ENCODE measurements at places on chromosomes 11 and 22.

GRCh38 chr22:42277988-42278776, 7.7 kb upstream of the TCF20 start:
- no peak for DNase-seq
- H3K27ac ChIP-seq, result no peak overlapping the region
- peaks cover 11% of the 10 kb centered on the region for H3K4me1 ChIP-seq
- H3K27me3 ChIP-seq, result peaks cover 6% of the 10 kb centered on the region
- no peaks in the 10 kb centered on the region for H3K36me3 ChIP-seq
- H3K4me3 ChIP-seq, result no peak overlapping the region

- DNase-seq, result no peak
- no peak overlapping the region for H3K27ac ChIP-seq
Measured at GRCh38 chr11:70537576-70538571, 139.5 kb downstream of the CTTN start.

- no peak overlapping the region for H3K4me3 ChIP-seq
- H3K27me3 ChIP-seq, result peaks cover 21% of the 10 kb centered on the region
- no peak for DNase-seq
- no peaks in the 10 kb centered on the region for H3K36me3 ChIP-seq
- H3K4me1 ChIP-seq, result peaks cover 5% of the 10 kb centered on the region
- H3K27ac ChIP-seq, result no peak overlapping the region
Measured at GRCh38 chr22:29310863-29311339, 4.5 kb downstream of the GAS2L1 start.

- no peaks in the 10 kb centered on the region for H3K4me1 ChIP-seq
- H3K27me3 ChIP-seq, result no peaks in the 10 kb centered on the region
- no peaks in the 10 kb centered on the region for H3K36me3 ChIP-seq
- no peak for DNase-seq
- no peak overlapping the region for H3K27ac ChIP-seq
Measured at GRCh38 chr11:133081730-133082452, 450.4 kb downstream of the OPCML start.

DNA sequence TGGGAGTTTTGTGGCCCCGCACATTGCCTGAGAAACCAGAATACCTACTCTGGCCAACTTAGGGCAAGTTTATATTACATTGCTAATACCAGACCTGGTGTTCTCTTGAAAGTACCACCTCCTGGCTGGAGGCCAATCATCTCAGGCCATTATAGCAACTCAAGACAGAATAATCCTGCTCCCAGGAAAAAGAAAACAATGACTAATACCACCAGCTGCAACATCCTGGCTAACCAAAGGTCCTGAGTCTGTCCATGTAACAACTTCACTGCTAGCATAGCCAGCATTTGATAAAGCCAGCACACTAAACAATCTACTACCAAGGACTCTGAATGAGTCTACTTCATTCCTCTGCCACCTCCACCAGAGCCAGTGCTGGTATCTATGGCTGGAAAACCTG, 1298.7 kb upstream of the CNTN5 start:
- H3K4me3 ChIP-seq, result no peak overlapping the region
- peaks cover 4% of the 10 kb centered on the region for H3K4me1 ChIP-seq
- H3K27ac ChIP-seq, result no peak overlapping the region
- H3K36me3 ChIP-seq, result no peaks in the 10 kb centered on the region
- DNase-seq, result no peak
- H3K27me3 ChIP-seq, result no peaks in the 10 kb centered on the region

Measured in iPS DF 6.9 (cell line).